Thymus (tissue), 14 donors: ENCODE measurements at places on chromosomes 4 and X. TPM values are rescaled to one million over a fixed set of nuclear protein-coding genes. Genes with fewer than 3 reads are reported as not detected.

GRCh38 chrX:18861511-18861910 lies 122.4 kb downstream of the PHKA2 start:
- no peak for DNase-seq

CD38 gene
- total RNA-seq = 47.6 TPM

DNA sequence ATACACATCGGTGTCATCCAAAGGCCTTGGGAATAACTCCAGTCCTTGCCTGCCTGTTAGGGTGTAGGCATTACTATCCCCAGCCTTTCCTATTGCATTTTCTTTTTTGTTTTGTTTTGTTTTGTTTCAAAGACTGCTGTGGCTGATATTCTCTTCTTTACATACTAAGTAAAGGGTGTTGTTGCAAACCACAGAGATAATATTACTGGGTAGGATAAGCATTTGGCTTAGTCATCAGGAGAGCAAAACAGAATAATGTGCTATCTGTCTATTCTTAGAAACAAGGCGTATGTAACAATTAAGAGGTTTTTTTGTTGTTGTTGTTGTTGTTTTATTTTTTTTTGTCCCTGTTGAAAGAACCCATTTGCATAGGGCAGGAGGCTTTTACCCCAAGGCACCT lies 41.8 kb downstream of the UGT2B28 start:
- DNase-seq = no peak

WFS1 gene
- 1.5 TPM for total RNA-seq

- DNase-seq = no peak
These were observed 1485.6 kb downstream of the PCDH19 start for GRCh38 chrX:98924511-98924910.

GRCh38 chr4:189083769-189084168 lies 856.9 kb upstream of the FRG1 start:
- no peak for DNase-seq

UBL4A gene
- total RNA-seq = 29.9 TPM

GRCh38 chr4:155885666-155886065 lies 17.8 kb upstream of the TDO2 start:
- DNase-seq = no peak

DNA sequence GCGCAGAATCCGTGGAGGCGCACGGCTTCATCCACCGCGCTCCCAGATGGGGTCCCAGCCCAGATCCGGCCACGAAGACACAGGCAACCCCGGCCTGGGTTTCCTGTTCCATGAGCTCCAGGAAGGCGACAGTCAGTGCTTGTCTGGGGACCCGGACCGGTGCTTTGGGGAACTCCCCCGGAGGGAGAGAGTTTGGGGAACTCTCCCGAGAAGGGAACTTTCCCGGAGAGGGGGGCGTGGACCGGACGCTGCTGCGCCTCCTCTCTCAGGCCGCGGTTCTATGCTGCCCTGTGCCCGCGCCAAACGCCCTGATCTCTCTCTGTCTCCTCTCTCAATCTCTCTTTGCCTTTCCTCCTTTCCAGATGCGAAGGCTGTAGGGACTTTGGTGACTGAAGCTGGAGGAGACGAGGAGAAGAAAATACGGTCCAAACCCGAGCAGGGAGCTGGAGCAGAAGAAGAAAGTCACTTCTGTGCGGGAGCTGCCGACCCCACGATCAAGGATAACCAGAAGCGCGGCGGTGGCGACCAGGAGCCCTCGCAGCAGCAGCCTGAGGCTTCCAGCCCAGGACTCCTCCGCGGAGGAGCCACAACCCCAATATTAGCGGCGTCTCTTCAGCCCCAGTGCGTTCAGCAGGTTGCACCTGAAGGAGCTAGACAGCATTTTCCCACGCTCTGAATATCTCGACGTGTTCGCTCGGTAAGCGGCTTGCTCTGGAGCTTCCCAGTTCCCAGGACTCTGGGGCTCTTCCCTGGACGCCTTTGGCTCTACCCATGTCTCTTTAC lies 47.6 kb upstream of the NKAP start:
- no peak for DNase-seq

- DNase-seq = no peak
These were observed 132.3 kb downstream of the CBR4 start for GRCh38 chr4:168877511-168878491.

DNA sequence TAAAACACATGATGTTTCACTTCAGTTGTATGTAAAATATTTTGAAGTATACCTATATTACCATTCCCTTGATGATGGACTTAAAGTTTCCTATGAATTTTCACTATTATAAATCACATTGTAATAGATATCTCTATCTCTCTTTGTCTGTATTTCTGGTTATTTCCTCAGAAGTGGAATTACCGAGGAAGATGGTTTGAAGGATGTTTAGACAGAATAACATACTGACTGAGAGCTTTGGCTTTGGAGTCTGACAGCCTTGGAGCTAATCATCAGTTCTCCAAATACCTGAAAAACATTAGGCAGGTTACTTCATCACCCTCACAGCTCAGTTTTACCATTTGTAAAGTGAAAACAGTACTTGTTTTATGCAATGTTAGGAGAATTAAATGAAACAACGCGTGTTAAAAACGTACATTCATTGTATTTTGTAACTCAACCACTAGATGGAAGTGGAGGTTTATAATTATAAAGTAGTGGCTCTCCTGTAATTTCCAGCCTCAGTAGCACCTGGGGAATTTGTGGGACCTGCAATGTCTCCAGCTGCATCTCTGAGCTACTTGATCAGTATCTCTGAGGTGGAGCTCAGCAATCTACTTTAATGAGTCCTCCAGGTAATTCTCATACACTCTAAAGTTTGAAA lies 14.3 kb downstream of the JCHAIN start:
- DNase-seq = peak; percentile 51

- no peak for DNase-seq
These were observed 54.3 kb downstream of the DCTD start for GRCh38 chr4:182862921-182863320.

DNA sequence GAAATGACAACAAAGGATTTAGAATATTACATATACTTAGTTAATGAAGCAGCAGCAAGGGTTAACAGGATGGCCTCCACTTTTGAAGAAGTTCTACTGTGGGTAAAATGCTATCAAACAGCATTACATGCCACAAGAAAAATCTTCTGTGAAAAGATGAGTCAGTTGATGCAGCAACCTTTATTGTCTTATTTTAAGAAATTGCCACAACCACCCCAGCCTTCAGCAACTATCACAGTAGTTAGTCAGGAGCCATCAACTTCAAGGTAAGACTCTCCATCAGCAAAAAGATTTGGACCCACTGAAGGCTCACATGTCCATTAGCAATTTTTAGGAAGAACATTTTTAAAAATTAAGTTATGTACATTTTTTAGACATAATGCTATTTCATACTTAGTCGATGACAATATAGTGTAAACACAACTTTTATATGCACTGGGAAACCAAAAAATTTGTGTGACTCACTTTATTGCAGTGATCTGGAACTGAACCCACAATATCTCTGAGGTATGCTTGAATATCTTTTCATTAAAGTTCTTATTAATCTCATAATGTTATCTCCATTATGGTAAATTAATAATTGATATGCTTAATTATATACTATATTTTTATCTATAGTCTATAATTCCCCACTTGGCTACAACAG lies 81.2 kb downstream of the SPCS3 start:
- no peak for DNase-seq

GRCh38 chr4:138802499-138802898 lies 213.1 kb upstream of the NOCT start:
- no peak for DNase-seq

NEUROG2 gene
- not detected for total RNA-seq

DNA sequence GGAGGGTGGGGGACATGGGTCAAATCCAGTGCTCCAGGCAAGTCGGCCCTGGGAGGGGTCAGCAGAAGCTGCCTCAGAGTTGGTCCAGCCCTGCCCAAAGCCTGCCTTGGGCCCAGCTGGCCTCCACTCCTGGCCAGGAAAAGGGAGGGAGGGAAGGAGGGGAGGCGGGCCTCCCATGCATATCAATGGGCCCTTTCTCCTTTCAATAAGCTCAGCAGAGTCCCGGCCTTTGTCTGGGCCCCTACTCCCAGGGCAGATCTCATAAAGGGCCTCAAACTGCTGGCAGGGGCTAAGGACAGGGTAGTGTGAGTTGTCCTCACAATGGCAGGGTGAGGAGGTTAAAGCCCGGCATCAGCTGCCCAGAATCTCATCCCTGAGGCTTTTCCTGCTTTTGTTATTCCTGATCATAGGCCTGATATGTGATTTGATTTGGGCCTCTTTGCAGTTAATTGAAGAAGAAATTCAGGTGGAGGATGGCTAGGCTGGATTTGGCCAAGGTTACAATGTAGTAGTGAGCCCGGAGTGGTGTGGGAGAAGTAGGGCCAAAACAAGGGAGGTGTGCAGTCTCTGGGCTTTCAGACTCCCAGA lies 121.1 kb upstream of the ATP6AP2 start:
- no peak for DNase-seq

DNA sequence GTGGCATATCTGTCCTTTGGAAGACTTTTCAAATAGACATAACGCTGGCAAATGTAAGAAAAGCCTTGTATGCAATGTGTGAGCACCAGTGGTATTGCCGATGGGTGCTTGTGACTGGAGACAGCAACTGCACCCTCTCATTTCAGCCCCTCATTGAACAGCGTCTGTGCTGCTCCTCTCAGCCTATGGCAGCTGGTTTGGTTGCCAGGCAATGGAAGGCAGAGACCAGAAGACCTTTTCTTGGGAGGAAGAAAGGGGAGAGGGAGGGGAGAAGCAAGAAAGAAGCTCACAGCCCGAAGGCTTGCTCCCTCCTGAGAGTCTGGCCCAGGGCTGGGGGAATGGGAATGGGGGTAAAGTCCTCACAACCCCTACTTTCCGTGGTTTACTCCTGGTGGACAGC lies 20.2 kb downstream of the ZCCHC13 start:
- DNase-seq = no peak

- DNase-seq = no peak
These were observed 2.9 kb downstream of the GYG2 start for GRCh38 chrX:2831471-2832228.

- no peak for DNase-seq
These were observed 4.0 kb downstream of the EFNB1 start for GRCh38 chrX:68832516-68833447.

DNA sequence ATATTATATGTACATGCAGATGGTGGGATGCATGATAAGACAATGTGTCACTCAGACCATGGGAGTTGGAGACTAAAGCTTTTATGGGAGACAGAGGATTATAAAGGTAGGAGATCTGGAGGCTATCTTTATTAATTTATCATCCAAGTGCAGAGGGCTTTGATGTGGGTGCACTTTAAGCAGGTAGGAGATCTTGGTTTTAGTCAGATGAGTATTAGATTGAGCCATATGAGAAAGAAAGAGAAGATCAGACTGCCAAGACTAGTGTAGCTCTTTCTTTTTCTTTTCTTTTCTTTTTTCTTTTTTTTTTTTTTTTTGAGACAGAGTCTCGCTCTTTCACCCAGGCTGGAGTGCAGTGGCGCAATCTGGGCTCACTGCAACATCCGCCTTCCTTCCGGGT lies 84.9 kb upstream of the CAMK2D start:
- DNase-seq = no peak

LARP1B gene
- total RNA-seq = 16.5 TPM

FMR1NB gene
- 0.05 TPM for total RNA-seq

AR gene
- 6.0 TPM for total RNA-seq

KIAA1210 gene
- total RNA-seq = 0.09 TPM

SH2D1A gene
- total RNA-seq = 218 TPM

PPP1R2C gene
- total RNA-seq = not detected
